NCI-H69 (cell line): ENCODE measurements at places on chromosomes 7 and 10.
A peak's percentile ranks its signal among the peaks of the same experiment; 100 is the strongest.

DNA sequence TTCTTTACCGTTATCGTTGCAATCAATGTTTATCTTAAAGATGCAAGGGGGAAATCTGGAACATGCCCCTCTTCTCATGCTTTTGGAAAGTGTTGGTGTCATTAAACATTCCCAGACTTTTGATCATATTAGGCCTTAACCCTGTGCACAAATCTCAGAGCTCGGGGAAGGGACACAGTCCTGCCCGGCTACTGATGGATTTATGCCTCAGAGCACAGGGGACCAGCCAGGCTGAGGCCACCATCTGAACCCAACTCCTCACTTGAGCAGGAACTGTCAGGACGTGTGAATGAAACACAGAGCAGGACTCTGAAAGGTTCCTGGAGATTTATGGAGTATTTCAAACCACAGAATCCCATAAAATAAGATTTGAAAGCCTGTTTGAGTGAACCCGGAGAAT is 132.0 kb upstream of the CXCL12 start:
- no peak for DNase-seq

DNA sequence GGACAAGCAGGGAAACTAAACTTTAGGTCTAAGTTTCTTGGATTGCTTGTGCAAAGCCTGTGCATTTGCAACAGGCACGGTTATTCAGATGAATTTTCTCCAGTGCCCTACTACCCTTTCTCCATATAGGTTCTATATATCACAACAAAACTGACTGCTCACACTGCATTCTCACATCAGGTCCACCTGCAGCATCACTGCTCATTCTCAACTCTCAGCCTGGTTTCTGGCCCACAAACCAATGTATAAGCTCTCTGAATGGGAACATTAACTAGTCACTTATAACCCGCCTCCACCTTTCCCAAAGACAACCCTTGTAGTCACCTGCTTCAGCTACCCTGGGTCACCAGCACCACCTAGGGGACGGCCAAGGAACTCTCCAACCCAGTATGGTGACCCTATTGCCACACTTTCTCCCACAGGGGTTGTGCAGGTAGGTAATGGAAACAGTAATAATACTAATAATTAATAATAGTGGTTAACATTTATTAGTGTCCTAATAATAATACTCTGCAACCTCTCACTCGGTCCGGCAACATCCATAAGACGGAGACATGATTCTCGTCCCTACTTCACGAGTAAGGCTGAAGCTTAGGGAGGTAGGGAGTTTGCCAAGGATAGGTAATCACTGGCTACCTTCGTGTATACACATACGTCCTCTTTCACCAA is 97.3 kb downstream of the CLEC2L start:
- peak; percentile 62 for DNase-seq

DNA sequence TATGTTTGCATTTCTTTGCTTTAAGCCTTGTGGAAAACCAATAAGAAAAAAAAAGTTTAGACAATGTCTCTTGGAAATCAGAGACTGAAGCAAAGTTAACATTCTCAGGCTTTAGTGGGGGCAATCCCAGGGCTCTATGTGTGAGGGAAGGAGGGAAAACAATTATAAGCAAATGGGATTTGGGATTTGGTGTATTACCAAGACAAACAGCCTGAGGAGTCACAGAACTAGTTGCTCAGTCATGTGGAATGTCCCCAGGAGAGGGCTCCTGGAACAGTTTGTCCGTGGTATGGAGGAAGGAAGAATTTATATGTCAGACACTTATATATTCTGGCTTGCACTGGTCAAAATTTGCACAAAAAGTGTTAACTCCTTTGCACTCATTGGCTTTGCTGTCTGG is 562.9 kb upstream of the TPK1 start:
- DNase-seq: peak; percentile 37

- DNase-seq: peak; percentile 44
Measured at GRCh38 chr10:71684356-71685173, 35.0 kb downstream of the C10orf105 start.

- DNase-seq: no peak
Measured at GRCh38 chr7:28088901-28089714, 91.5 kb downstream of the JAZF1 start.

- peak; percentile 82 for DNase-seq
Measured at GRCh38 chr10:77406764-77407430, 230.7 kb downstream of the KCNMA1 start.

- peak; percentile 66 for DNase-seq
Measured at GRCh38 chr10:21527598-21528235, 2.2 kb upstream of the SKIDA1 start.

GRCh38 chr10:125144693-125145623 is 15.4 kb downstream of the CTBP2 start:
- DNase-seq: no peak

DNA sequence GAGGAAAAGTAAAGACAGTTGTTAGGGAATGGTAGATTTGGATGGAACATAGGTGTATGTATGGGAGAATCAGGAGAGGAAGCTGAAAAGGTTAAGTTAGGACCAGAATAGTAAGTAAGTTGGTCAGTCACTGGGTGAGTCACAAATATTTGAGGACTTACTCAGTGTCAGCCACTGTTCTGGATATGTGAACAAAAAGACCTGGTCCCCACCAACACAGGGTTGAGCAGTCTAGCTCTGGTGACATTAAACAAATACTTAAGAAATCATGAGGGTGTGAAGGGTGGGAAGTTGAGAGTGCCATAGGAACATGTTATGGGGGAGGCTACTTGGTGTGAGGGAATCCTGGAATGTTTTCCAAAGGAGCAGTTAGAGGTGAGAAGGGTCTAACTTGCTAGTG is 246.9 kb downstream of the PTEN start:
- no peak for DNase-seq

DNA sequence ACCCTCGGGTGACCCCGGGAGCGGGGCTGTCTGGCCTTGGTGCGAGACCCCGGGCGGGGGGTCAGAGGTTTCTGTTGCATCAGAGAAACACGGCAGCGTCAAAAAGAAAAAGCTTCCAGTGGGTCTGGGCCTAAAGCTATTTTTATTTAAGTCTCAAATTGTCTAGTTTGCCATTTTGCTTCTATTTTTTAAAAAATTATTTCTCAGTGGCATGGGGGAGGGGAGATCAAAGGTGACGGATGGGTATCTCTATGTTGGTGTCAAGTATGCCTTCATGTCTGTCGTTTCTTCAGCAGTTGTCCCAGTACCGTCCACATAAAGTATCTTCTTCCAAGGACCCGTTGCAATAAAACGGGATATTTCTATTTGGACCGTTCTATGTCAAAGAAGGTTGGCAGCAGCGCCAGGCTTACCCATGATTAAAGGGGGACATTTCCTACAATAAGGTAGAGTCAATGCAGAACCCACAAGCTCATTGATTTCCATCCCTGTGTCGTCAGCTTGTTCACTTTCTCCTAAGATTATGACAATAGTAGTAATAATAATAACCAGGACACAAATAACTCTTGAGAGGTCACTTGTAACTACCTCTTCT is 26.0 kb upstream of the VAX1 start:
- no peak for DNase-seq

DNA sequence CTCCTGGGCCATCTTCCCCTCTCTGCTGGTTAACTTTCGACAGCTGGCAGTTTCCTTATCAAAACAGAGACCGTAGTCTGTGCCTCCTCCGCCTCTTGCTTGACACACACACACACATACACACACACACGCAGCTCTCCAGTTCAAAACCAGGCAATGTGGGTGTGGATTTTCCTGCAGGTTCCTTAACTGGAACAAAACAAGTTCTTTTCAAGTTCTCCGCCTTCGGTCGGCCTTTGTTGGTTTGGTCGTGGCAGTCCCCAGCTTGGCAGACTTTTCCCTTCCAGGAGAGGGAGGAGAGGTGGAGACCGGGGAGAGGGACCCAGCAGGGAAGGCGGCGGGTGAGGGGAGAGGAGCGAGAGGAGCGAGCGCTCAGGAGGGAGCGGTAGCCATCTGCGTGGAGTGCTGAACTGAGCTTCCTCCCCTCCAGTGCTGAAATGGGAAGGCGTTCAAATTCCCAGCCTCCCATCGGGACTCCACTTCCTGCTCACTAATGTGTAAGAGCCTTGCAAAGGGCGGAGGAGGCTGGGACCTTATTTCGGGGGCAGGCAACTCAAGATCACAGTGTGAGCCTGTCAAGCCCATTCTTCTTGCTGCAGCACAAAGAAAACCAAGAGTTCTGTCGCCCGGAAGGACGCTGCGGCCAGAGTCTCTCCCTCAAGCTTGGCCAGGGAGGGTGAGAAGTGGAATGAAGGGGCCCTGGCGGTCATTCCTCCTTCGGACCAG is 120.6 kb downstream of the PRPF18 start:
- DNase-seq: peak; percentile 5

DNA sequence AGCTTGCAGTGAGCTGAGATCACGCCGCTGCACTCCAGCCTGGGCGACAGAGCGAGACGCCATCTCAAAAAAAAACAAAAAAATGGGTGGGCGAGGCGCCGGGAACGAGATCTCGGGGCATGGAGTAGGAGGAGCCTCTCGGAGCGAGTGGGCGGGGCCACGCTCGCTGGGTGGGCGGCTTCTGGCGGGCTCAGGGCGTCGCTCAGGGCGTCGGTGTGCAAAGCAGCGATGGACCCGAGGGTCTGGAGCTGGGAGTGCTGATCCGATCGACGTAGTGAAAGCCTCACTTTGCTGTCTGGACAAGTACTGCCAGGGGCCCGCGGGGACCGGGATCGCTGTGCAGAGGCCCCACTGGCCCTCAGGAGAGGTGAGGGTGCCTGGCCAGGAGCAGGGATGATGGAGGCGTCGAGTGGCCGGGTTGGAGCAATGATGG is 22.6 kb upstream of the AMZ1 start:
- peak; percentile 61 for DNase-seq

- no peak for DNase-seq
Measured at GRCh38 chr10:78860260-78860914, 208.4 kb upstream of the ZMIZ1 start.

GRCh38 chr10:47065903-47066302 is 154.7 kb downstream of the PTPN20 start:
- no peak for DNase-seq

DNA sequence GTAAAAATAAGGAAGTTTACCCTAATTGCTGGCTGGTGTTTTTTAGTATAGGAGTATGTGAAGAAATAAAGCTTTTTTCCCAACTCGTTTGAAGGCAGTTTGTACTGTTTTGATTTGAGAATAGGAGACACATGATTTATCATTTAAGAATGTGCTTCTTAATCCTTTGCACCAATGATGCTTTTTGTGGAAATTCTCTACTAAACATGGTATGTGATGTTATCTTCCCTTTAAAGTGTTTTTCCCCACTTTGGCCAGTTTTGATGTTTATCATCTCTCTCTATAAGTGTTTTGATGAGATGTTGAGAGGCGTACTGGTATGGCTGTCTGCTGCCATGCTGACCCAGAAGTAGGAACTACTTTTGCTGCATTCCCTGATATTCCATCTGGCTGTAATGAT is 85.1 kb downstream of the SUGCT start:
- DNase-seq: no peak

DNA sequence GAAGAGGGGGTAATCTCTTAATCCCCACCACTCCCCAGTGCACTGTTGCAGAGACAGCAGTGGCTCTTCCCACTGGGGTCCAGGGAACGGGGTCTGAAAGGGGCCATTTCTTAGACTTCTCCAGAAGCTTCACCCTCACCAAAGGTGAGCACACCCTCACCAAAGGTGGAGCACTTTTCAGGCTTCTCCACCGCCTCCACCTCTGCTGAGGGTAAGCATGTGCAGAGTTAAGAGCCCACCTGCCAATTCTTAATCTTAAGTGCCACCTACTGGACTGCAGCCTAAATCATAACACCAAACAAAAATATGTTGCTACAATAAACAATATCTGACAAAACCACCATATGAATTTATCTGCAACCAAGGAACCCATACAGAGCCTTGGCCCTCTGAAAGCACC is 27.0 kb downstream of the SNX13 start:
- DNase-seq: peak; percentile 35

DNA sequence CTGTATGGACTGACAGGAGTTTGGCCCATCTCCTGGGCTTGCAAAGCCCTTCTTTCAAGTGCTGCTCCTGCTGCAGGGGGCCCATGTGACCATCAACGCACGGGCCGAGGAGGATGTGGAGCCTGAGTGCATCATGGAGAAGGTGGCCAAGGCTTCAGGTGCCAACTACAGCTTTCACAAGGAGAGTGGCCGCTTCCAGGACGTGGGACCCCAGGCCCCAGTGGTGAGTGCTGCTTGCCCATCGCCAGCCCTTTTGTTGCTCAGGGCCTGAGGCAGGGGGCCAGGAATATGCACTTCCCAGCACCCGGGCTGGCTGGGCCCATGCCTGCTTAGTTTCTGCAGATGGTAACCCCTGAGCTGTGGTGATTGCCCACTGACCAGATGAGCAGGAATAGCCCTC is 8.7 kb downstream of the PGAM2 start:
- DNase-seq: no peak

DNA sequence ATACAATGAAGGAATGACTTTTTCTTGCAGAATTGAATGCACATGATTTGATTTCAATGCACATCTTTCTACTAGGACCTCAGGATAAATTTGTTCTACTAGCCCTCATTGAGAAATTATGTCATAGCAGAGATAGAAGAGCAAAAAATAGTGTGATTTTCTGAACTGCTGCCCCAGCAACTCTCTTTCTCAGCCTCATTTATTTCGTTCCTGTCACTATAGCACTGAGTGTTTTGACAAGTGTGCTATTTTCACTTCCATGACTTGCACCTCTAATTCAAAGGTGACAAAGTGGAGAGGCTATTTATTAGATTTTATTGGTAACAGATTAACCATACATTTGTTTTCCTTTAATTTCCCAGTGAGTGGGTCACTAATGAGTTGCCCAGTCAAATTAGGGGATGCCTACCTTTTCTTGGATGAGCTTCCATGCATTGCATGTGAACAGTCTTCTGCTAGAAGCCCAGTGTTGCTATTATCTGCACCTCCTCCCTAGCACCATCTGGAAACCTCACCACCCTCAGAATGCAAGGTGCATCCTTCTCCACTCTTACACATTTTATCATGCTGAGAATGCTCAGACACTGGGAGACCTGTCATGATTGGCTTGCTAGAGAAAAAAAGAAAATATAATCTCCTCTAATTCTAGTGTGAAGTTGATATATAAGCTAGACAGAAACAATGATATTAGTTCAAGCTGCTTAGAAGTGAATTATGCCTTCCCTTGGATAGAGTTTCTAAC is 119.6 kb upstream of the CTTNBP2 start:
- no peak for DNase-seq

- no peak for DNase-seq
Measured at GRCh38 chr10:126570621-126571602, 99.6 kb downstream of the C10orf90 start.

- no peak for DNase-seq
Measured at GRCh38 chr7:73839743-73840714, 2.3 kb downstream of the METTL27 start.

- peak; percentile 70 for DNase-seq
Measured at GRCh38 chr7:106070201-106070551, 41.9 kb downstream of the SYPL1 start.

DNA sequence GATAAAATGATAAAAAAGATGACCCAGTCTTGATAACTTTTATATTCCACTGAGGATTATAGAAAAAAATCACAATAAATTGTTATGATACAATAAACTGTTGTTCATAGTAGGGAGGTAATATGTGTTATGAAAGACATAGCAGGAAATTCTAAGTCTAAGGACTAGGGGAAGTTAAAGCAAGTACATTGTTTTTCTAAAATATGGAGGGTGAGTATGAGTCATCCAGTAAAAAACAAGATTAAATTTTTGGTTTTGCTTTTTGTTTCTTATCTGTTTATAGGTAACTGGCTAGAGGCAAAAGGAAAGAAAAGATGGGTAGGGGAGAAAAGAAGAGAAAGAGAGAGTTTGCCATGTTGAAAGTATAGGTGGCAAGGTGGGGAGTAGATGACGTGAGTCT is 188.4 kb downstream of the POLR1F start:
- DNase-seq: no peak
